CD4-positive, alpha-beta T cell (primary cell): ENCODE measurements at places on chromosomes 5 and 9.
A peak's percentile ranks its signal among the peaks of the same experiment; 100 is the strongest.

DNA sequence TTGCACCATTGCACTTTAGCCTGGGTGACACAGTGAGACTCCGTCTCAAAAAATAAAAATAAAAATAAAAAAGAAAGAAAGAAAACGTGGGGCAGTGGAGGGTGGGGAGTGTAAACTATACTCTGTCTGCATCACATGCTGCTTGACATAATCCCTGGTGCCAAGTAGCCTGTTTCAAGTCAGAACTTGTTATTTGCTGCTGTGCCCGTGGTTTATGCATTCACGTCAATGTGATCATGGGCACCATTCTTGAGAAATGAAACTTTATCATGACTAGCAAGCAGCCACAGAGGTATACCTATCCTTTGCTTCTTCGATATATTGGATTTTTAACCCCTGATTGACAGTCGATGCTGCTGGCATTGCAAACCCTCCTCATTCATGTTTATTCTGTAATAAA lies 4.1 kb upstream of the SMU1 start:
- H3K27ac ChIP-seq: peak overlapping the region; percentile 52
- DNase-seq: no peak
- H3K4me1 ChIP-seq: peaks cover 43% of the 10 kb centered on the region
- no peaks in the 10 kb centered on the region for H3K27me3 ChIP-seq
- H3K4me3 ChIP-seq: no peak overlapping the region

DNA sequence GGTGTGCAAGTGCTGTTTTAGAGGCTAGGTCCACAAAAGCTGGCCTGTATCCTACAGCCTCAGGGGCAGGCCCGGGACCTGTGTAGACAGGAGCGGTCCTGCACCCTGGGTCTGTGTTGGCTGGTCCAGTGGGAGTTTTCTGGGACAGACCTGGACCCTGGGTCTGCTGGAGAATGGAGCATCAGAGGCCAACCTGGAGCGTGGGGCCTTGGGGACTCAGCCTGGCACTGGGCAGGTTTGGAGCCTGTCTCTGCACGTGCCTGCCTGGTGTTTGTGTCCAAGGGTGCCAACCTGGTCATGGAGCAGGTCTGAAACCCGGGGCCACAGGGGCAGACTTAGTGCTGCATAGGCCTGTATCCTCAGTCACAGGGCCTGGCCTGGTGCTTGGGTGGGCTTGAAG lies 45.8 kb downstream of the SRFBP1 start:
- H3K27me3 ChIP-seq: no peaks in the 10 kb centered on the region
- no peaks in the 10 kb centered on the region for H3K4me1 ChIP-seq
- H3K27ac ChIP-seq: no peak overlapping the region
- no peak overlapping the region for H3K4me3 ChIP-seq

DNA sequence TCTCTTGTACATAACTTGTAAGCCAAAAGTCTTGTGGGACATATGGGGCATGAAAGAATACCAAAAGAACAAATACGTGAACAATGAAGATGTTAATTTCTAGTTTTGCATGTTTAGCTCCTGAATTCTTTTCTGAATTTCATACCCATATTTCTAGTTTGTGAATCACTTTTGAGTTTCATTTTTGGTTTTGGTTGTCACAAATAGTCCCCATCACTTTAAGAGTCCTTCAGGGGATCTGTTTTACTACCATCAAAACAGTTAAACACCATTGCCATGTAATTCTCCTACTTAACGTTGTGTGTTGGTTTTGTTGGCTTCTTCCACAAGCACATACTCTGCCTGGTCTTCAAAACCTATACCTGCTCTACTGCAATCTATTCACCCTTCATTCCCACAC lies 27.0 kb downstream of the VCAN start:
- H3K36me3 ChIP-seq: no peaks in the 10 kb centered on the region
- H3K27me3 ChIP-seq: peaks cover 4% of the 10 kb centered on the region
- H3K4me1 ChIP-seq: no peaks in the 10 kb centered on the region

DNA sequence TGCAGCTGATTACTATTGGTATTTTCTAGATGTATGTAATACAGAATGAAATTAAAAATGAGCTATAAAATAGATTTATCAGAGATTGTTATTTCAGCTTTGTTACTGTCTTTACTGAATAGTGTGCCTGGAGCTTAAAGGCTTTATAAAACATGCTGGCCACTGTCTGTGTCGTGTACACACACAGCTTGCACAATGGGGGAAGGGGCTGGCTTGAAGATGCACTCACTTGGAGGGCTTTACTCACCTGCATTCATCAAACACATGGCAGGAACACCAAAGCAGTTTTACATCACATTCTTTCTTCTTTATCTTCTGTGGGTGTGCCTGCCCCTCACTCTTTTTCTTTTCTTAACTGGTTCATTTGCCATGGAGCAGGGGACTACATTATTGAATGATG lies 60.9 kb downstream of the TLE4 start:
- no peak overlapping the region for H3K4me3 ChIP-seq
- H3K4me1 ChIP-seq: peaks cover 18% of the 10 kb centered on the region
- H3K27ac ChIP-seq: no peak overlapping the region
- DNase-seq: no peak

GRCh38 chr5:67233075-67233474 lies 36.5 kb upstream of the CD180 start:
- no peak overlapping the region for H3K27ac ChIP-seq
- H3K36me3 ChIP-seq: no peaks in the 10 kb centered on the region
- no peaks in the 10 kb centered on the region for H3K4me1 ChIP-seq
- H3K27me3 ChIP-seq: no peaks in the 10 kb centered on the region
- H3K4me3 ChIP-seq: no peak overlapping the region

DNA sequence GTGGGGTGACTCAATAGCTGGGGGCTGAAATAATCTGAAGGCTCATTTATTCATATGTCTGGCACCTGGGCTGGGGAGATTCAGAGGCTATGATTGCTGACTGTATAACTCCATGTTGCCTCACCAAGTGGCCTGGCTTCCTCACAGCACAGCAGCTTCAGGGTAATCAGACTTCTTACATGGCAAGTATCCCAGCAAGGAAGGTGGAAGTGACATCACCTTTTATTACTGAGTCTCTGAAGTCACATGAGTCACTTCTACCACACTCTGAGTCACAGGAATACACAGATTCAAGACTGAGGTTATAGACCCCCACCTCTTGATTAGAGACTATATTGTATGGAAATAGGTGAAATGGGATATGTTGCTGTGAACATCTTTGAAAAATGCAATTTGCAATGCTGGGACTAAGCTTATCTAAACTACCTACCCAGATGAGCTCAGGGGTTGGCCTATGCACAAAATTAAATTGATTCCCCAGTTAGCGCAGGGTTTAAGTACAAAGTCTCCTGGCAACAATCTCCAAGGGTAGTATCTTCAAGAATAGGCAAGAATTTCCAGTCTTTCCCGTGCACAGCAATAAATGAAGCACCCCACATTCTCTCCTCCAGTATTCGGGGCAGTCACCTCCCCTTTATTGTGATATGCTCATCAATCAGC lies 553.1 kb downstream of the LRRC70 start:
- H3K27ac ChIP-seq: no peak overlapping the region
- no peaks in the 10 kb centered on the region for H3K36me3 ChIP-seq
- DNase-seq: no peak
- no peak overlapping the region for H3K4me3 ChIP-seq
- H3K27me3 ChIP-seq: no peaks in the 10 kb centered on the region
- H3K4me1 ChIP-seq: no peaks in the 10 kb centered on the region

GRCh38 chr5:61115968-61116367 lies 46.3 kb downstream of the SMIM15 start:
- H3K27ac ChIP-seq: no peak overlapping the region
- H3K36me3 ChIP-seq: no peaks in the 10 kb centered on the region
- DNase-seq: no peak
- no peak overlapping the region for H3K4me3 ChIP-seq

GRCh38 chr5:119287547-119288111 lies 68.2 kb upstream of the TNFAIP8 start:
- H3K4me3 ChIP-seq: peak overlapping the region; percentile 45
- no peaks in the 10 kb centered on the region for H3K27me3 ChIP-seq
- H3K27ac ChIP-seq: peak overlapping the region; percentile 89
- DNase-seq: peak; percentile 30
- peaks cover 68% of the 10 kb centered on the region for H3K4me1 ChIP-seq

DNA sequence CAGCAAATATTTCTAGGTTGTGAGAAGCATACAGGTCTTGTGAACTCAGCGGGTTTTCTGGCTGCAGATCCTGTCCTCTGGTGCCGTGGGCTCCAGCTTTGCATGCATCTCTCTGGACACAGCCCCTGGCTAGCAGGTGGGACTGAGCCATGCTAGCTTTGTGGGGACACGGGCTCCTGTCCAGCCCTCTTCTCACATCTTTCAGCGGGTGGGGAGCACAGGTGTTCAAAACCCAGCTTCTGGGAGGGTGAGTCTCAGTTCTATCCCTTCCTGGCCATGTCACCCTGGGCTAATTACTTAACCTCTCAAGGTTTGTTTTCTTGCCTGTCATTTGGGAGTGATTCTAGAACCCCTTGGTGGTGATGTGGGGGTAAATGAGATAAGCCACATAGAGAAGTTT lies 162.3 kb downstream of the ICE1 start:
- no peaks in the 10 kb centered on the region for H3K27me3 ChIP-seq
- no peak overlapping the region for H3K27ac ChIP-seq
- no peak overlapping the region for H3K4me3 ChIP-seq
- no peak for DNase-seq
- no peaks in the 10 kb centered on the region for H3K4me1 ChIP-seq
- no peaks in the 10 kb centered on the region for H3K36me3 ChIP-seq

GRCh38 chr9:87564111-87564510 lies 66.4 kb downstream of the DAPK1 start:
- H3K4me3 ChIP-seq: no peak overlapping the region
- no peaks in the 10 kb centered on the region for H3K36me3 ChIP-seq
- H3K27ac ChIP-seq: no peak overlapping the region
- no peaks in the 10 kb centered on the region for H3K4me1 ChIP-seq
- no peaks in the 10 kb centered on the region for H3K27me3 ChIP-seq

DNA sequence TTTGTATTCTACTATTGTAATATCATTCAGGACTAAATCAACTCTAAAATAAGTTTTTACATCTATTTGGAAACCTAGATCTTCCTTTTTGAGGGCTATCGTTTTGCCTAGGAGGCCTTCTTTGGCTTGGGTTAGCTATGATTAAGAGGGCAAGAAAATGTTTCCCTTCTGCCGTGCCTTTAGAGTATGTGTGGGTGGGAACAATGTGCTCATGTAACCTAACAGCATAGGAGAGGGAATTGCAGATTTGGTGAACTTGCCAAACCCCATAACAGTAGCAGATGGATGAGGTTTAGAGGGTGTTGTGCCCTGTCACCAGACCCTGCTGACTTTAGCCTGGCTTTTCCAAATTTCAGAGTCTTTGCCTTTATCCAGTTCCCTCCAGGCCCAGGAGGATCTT lies 339.0 kb downstream of the ADGRV1 start:
- H3K27ac ChIP-seq: no peak overlapping the region
- no peak overlapping the region for H3K4me3 ChIP-seq
- no peak for DNase-seq
- H3K36me3 ChIP-seq: no peaks in the 10 kb centered on the region
- H3K4me1 ChIP-seq: no peaks in the 10 kb centered on the region
- no peaks in the 10 kb centered on the region for H3K27me3 ChIP-seq

- DNase-seq: no peak
- H3K36me3 ChIP-seq: no peaks in the 10 kb centered on the region
- H3K27me3 ChIP-seq: peaks cover 46% of the 10 kb centered on the region
- no peak overlapping the region for H3K4me3 ChIP-seq
- no peak overlapping the region for H3K27ac ChIP-seq
These were observed 4.3 kb downstream of the FOXB2 start for GRCh38 chr9:77023726-77024125.

DNA sequence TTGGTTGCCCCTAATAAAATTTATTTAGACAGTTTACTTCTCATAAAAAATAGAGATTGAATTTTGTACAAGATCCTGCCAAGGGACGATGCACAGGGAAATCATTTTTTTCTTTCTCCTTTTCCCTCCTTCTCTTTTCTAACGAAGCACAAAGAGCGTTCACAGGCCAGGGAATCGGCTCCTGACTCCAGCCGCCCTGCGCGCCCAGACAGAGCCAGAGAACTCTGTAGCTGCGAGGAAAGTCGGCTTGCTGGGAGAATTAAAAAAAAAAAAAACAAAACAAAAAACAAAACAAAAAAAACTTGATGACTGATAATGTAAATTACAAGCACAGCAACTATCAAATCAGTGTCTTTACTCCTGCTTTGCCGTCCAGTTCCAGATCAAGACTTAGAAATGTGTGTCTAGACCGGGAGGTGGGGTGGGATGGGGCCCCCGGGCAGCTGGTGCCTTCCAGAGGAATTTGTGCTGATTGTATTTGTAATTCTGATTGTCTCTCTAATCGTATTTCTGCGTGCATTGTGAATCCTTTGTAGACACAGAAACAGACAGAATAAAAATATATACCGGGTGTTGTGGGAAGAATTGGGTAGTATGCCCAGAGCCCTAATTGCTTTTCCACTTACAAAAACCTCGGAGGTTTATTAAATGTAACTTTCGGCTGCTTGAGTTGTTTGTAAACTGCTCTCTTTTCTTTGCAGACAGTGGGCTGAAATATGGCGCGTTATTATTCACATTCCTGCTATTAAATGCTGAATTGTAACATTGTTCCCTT lies 3.6 kb upstream of the OTP start:
- H3K36me3 ChIP-seq: no peaks in the 10 kb centered on the region
- H3K4me3 ChIP-seq: no peak overlapping the region
- H3K4me1 ChIP-seq: peaks cover 39% of the 10 kb centered on the region
- H3K27me3 ChIP-seq: peaks cover 94% of the 10 kb centered on the region
- no peak for DNase-seq

DNA sequence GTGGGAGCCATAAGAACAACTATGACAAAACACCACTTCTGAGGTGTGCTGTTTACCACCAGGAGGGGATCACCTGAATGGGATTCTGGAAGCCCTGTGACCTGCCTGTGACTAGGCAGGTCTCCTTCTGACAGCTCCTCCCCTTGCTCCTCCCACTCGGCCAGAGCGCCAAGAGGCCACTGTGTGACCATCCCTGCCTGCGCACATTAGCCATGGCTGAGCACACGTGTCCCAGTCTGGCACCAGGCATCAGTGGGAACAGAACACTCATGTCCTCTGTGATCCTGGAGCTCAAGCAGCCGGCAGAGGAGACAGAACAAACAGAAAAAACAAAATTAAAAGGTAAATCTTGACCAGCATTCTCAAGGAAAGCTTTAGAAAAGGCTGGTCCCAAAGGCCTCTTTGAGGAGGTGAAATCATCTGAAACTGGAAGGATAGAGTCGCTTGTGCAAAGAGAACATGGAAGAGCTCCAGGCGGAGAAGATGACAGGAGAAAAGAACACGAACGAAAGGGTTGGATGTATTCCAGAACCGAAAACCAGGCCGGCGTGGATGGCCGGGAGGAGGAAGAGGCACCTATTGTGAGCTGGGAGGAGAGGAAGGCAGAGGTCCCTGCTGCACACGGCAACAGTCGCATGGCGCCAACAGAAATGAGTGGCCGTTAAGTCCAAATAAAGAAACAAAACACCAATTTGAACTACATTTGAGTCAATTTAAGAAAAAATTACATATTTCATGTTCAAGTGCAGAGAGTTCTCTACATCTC lies 5.1 kb downstream of the MED10 start:
- H3K4me1 ChIP-seq: peaks cover 29% of the 10 kb centered on the region
- H3K27ac ChIP-seq: no peak overlapping the region
- H3K4me3 ChIP-seq: no peak overlapping the region
- DNase-seq: no peak
- peaks cover 75% of the 10 kb centered on the region for H3K36me3 ChIP-seq
- no peaks in the 10 kb centered on the region for H3K27me3 ChIP-seq
